ENCODE measurements at places on chromosomes 11 and 22. TPM values are rescaled to one million over a fixed set of nuclear protein-coding genes. Genes with fewer than 3 reads are reported as not detected.

Gene LRP4
- 0.15 TPM for total RNA-seq

Gene TRIM3
- total RNA-seq, result 6.8 TPM

GRCh38 chr22:46659791-46660186 is 39.6 kb downstream of the GRAMD4 start:
- no peak overlapping the region for H3K4me3 ChIP-seq
- no peaks in the 10 kb centered on the region for H3K36me3 ChIP-seq
- no peak overlapping the region for H3K27ac ChIP-seq
- no peak for DNase-seq
- peaks cover 15% of the 10 kb centered on the region for H3K4me1 ChIP-seq

Gene AMOTL1
- 4.0 TPM for total RNA-seq

- H3K36me3 ChIP-seq, result peaks cover 23% of the 10 kb centered on the region
- peaks cover 36% of the 10 kb centered on the region for H3K4me1 ChIP-seq
- no peaks in the 10 kb centered on the region for H3K27me3 ChIP-seq
- no peak for DNase-seq
- H3K27ac ChIP-seq, result no peak overlapping the region
- no peak overlapping the region for H3K4me3 ChIP-seq
Observed at GRCh38 chr11:117087446-117087845, 10.8 kb downstream of the SIK3 start.

DNA sequence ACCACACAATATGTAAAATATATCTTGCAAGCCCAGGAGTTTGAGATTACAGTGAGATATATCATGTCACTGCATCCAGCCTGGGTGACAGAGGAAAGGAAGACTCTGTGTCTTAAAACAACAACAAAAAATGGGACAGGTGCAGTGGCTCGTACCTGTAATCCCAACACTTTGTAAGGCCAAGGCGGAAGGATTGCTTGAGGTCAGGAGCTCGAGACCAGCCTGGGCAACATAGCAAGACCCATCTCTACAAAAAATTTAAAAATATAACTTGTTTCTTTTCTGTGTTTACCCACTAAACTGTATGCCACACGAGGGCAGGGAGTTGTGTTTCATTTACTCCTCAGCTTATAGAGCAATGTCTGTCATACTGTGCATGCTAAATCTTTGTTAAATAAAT is 3.1 kb downstream of the ZNF280A start:
- H3K36me3 ChIP-seq, result no peaks in the 10 kb centered on the region
- H3K27ac ChIP-seq, result no peak overlapping the region
- H3K4me3 ChIP-seq, result no peak overlapping the region
- DNase-seq, result no peak

Gene SCUBE2
- total RNA-seq, result 0.35 TPM

Gene APOC3
- not detected for total RNA-seq
